Activated CD8-positive, alpha-beta memory T cell treated with anti-CD3 and anti-CD28 coated beads for 24 hours (primary cell): ENCODE measurements at places on chromosomes 12 and 14.

GRCh38 chr12:113105606-113106271, 29.8 kb downstream of the RASAL1 start:
- no peak for DNase-seq

GRCh38 chr14:99781091-99781490, 12.1 kb upstream of the EML1 start:
- no peak for DNase-seq

DNA sequence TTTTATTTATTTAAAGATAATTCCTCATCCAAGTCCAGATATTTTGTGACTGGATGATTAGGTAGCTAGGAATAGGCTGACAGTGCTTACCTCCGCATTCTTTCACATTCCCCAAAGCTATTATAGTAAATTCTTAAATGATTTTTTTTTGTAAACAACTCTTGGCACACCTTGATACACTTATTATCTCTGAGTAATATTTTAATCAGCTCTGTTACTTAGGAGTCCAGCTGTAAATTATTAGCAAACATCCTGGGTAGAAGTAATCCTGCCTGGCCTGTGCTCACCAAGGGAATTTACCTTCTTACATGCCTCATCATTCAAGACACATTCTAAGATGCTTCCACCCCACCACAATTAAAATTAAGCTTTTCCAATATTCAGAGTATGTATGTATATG, 186.1 kb downstream of the SLC2A13 start:
- no peak for DNase-seq

DNA sequence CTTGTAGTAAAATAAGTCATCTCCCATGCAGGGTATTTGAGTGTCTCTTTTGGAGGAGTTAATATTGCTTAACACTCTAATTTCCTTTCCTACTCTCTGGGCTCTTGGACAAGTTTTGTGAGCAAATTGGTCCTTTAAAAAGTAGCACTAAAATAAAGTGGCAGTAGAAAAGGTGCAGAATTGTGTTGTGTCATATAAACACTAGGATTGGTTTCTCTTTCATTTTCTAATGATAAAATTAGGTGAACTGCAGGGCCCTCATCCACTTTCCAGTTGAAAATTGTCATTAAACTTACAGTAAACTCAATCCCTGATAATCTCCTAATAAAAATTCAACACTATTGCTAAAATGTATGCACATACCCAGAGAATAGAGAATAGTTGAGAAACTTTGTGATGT, 42.6 kb upstream of the REP15 start:
- no peak for DNase-seq

DNA sequence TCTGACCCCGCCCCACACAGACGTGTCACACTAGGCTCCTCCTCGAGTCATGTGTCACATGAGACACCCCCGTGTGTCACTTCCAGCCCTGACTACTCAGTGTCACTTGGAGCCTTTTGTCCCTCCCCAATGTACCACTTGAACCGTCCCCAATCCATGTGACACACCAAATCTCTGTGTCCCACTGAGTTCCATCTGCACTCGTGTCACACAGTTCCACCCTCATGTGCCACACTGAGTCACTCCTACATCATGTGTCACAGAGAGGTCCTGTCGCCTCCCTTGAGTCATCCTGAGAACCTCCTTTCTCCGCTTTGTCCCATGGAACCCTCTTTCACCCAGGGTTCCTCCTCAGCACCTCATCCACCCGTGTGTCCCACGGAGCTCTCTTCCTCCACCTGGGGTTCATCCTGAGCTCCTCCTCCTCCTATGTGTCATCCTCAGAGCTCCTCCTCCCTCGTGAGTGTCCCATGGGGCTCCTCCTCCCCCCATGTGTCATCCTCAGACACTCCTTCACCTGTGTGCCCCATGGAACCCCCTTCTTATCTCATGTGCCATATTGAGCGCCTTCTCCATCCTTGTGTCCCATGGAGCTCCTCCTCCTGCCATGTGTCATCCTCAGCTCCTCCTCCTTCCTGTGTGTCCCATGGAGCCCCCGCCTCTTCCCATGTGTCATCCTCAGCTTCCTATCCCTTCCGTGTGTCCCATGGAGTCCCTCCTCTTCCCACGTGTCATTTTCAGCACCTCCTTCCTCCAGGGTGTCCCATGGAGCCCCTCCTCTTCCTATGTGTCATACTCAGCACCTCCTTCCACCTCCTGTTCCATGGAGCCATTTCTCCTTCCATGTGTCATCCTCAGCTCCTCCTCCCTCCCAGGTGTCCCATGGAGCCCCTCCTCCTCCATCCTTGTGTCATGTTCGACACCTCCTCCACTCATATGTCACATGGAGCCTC, 32.0 kb downstream of the RTL1 start:
- no peak for DNase-seq

DNA sequence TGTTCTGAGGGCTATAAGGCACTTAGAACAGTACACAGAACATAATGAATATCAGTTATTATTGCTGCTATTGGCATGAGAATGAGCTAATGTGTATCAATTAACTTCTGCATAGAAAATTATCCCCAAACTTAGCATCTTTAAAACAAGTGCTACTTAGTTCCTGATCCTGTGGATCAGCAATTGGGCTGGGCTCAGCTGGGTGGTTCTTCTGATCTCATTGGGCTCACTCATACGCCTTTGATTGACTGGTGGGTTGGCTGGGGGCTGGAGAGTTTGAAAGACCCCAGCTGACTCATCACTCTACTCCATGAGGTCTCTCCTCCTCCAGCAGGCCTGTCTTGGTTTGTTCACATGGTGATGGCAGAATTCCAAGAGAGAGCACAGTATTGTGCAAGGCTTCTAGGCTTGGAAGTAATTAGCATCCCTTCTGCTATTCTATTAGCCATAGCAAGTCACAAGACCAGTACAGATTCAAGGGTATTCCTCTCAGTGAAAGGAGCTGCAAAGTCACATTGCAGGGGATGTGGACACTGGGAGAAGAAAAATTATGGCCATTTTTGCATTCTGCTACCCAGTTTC, 27.2 kb upstream of the HSPB8 start:
- DNase-seq: no peak

DNA sequence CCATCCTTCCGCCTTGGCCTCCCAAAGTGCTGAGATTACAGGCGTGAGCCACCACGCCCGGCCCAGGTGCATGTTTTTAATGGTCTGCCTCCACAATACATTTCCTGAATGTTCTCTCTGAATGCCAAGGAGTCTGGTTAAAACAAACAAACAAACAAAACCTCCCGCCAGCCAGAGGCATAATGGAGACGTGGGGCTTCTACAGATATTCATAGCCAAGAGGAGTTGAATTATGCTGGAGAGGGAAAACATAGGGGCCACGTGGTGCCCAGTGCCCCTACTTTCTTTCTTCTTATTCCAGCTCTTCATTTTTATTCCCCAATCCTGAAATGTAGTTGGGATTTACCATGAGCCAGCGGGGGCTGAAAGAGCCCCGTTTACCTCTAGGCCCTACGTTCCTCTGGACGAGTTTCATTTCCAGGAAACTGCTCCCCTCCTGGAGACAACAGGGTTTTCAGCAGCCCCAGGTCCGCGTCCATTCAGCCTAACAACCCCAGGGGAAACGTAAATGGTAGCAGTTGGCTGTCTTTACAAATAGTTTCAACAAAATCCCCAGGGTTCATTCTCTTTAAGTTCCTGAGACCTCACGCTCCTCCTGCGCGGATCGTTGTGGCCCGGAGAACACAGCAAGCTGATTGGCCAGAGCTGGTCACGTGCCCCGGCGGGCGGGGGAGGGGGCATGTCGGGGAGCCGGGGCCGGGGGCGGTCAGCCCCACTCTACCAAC, 108.5 kb upstream of the ESRRB start:
- DNase-seq: no peak

DNA sequence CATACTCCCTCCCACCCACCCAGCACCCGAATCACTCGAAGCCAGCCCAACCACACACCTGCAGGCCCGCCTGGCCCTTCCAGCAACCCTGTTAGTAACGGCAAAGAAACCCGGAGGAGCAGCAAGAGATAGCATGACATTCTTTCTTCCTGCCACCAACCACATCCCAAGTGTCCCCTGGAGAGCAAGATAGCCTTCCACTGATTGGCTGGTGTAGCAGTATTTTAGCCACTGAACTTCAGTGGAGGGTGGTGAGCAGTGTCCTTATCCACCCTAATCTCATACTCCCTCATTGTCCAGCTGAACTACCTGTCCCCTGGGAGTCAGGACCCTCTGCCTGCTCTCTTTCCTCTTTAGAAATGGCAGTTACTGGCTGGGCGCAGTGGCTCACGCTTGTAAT, 769 bp upstream of the SLC39A5 start:
- DNase-seq: no peak

GRCh38 chr12:124732275-124733075, 131.2 kb downstream of the SCARB1 start:
- DNase-seq: no peak

DNA sequence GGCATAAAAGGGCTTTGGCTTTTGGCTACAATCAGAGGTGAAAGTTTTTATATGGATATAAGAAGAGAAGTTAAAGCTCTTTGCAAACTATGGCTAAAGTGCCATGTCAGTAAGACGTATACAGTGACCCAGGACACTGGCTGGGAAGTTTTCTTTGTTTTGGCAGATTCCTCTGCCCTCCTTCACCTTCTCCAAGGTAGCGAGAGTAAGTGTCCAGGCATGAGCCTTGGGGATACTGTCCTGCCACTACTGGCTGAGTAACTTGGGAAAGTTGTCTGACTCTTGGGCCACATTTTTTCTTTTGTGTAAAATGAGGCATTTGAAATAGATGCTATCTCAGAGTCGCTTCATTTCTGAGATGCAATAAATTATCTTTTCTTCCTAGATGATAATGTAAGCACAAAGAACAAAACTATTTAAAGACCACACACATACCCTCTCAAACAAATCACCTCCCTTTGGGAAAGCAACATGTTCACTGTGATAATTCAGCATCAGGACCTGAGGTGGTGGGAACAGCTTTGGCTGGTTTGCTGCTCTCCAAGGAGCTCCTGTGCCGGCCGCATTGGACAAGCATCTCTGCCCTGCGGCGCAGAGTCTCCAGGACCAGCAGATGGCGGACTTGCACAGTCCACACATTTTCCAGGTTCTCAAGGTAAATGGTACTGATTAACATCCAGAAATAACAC, 106.3 kb downstream of the PTCSC3 start:
- peak; percentile 63 for DNase-seq

DNA sequence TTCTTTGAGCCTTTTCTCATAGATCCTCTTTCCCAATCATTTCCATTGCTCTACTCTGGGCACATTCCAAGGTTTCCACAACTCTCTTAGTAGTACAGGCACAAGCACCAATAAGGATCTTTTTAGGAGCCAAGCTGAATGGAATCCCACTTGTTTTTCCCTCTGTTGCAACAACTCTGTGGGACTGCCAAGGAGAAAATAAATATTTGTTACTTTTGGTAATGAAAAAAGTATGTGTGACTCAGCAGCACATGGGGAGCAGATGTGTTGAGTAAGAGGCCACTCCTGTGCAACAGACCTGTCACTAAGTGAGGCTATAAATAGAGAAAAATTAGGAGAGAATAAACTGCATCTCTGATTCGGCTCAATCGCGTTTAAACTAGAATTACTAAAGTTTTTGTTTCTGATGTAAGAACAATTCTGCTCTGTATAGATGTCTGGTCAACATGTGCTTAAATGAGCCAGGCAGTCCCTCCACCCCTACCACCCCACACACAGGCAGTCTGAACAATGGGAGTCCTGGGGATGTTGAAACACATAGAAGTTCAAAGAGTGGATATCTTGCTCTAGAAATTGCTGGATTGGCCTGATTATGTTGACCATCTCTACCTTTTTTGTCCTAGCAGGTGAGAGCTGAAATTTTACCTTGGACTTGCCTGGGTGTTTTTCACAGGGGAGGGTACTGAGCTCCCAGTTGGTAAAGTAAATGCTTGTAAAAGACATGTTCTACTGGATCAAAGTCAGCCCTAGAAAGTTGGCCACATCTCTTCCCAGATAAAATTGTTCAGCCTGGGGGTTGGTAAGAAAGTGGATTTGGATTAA, 244.3 kb upstream of the NOVA1 start:
- DNase-seq: no peak

GRCh38 chr14:78344290-78344689, 174.1 kb downstream of the NRXN3 start:
- no peak for DNase-seq

- DNase-seq: no peak
These were observed 6.6 kb downstream of the FOXG1 start for GRCh38 chr14:28773176-28773575.

GRCh38 chr12:86170051-86170450, 86.1 kb downstream of the MGAT4C start:
- no peak for DNase-seq
